ENCODE measurements at places on chromosomes 3 and 15. TPM values are rescaled to one million over a fixed set of nuclear protein-coding genes. Genes with fewer than 3 reads are reported as not detected.
A peak's percentile ranks its signal among the peaks of the same experiment; 100 is the strongest.

- peak; percentile 89 for DNase-seq
Measured at GRCh38 chr3:38154625-38155255, 10.6 kb upstream of the OXSR1 start.

GRCh38 chr15:71273731-71274447 lies 158.6 kb downstream of the THSD4 start:
- no peak for DNase-seq

DNA sequence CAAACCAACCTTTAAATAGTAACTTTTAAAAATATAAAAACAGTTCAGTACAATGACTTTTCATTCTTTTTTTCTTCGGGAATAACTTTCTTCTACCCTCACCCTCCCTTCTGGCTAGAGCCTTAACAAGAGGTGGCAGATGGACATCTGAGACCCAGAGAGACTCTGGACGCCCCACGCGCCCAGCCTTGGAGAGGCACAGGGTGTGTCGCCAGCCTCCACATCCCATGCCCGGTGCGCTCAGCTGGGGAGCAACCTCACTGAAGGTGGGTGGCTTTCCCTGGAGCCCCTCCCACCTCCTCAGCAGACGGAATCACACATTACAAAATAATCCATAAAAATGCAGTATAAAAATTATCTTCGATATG lies 49.5 kb downstream of the TLE3 start:
- no peak for DNase-seq

DNA sequence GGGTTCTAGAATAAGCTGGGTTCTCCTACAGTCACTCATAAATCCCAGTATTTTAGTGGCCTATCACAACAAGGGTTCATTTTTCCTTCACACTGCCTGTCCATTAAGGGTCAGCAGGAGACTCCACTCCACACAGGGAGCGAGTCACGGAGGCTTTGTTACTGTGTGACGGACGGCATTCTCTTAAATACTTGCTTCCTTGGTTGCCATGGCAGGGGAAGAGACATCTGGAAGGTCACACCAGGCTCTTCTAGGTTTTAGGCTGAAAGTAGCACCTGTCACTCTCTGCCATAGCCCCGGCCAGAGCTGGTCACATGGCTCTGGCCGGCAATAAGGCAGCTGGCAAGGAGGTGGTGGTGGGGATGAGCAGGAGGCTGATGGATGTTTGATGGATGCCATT lies 89.4 kb upstream of the ANKRD34C start:
- no peak for DNase-seq

FGF7 gene
- polyA plus RNA-seq = not detected

GRCh38 chr15:74541494-74542165 lies 610 bp downstream of the ARID3B start:
- DNase-seq = no peak

GRCh38 chr3:133377396-133377795 lies 22.5 kb upstream of the BFSP2 start:
- no peak for DNase-seq

DNA sequence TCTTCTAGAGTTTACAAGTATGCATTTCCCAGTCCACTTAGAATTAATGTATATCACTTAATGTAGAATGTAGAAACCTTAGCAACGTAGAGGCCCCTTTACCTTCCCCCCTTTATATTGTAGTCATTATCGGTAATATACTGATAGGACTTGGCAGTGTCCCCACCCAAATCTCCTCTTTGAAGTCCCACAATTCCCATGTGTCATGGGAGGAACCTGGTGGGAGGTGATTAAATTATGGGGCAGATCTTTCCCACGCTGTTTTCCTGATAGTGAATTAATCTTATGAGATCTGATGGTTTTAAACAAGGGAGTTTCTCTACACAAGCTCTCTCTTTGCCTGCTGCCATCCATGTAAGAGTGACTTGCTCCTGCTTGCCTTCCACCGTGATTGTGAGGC lies 31.0 kb downstream of the ARL8B start:
- no peak for DNase-seq

DNA sequence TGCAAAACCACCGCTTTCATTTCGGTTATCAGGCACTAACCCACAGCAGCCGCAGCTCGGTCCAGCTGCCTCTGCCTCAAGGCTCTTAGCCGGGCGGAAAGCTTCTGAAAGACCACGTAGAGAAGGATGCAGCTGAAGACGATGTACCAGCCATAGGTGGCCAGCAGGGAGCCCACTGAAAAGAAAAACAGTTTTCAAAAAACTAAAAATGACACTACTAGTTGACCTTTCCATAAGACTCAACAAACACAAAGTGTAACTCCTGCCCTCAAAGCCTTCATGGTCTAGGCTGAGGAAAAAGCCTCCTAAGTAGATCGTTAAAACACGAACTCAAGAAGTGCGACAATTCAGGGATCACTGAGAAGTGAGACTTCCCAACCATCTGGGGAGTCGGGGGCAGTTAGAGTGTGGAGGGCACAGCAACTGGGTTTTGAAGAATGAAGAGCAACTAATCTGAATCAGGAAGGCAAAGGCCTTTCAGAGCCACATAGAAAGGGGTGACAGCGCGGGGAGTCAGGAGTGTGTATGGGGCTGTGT lies 716 bp downstream of the SELENOS start:
- DNase-seq = no peak

DNA sequence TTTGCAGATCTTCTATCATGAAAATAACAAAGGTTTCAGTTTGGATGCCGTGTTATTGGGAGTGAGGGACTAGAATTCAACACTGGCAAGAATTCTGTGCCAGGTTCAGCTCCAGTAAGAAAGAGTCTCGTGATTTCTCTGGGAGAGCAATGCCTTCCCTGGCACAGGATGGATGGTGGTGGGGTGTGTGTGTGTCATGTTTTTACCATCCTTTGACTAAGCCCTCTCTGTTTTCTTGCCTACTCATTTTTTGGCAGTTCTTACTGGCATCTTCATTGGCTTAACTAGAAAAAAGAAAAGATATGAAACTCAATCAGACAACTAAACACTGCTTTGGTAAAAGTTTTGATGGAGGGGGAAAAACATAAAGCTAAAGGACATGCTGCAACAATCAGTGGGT lies 86.6 kb downstream of the FMN1 start:
- no peak for DNase-seq

RARRES1 gene
- not detected for polyA plus RNA-seq

RBPMS2 gene
- polyA plus RNA-seq = not detected

- no peak for DNase-seq
Measured at GRCh38 chr3:128319107-128319506, 147.6 kb downstream of the DNAJB8 start.

GRCh38 chr15:96766366-96766765 lies 435.9 kb downstream of the NR2F2 start:
- DNase-seq = no peak

DNA sequence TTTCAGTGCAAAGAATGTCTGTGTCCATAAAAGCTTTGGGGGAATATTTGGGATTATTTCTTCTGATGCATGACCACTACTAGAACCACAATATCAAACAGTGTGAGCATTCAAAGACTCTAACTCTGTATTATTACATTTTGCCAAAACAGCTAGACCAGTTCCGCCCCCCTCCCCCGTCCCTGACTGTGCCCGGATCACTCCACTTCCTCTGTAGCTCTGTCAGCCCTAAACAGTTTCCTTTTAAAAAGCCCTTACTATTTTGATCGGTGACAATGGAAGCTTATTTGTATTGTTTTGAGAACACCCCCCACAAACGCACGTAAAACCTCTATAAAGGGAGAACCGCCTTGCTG lies 36.6 kb upstream of the EPHB3 start:
- DNase-seq = no peak

DNA sequence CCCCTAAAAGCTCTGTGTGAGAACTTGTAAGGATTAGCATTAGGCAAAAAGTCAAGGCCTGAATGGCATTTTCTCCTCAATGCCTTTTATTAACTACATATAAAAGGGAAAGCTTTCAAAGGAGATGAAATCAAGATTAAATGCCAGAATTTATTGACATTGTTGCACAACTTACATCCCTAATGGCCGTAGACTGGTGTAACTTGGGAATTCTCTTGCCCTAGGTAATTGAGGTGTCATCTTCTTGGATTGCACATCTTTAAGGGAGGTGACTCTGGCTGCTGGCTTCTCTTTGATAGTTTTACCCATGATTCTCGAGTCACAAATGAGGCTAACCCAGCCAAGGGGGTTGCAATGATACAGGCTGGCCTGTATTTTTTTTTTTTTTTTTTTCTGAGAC lies 249.1 kb downstream of the TBL1XR1 start:
- no peak for DNase-seq

GRCh38 chr3:44109771-44110361 lies 131.8 kb upstream of the TOPAZ1 start:
- no peak for DNase-seq

GRCh38 chr3:25088284-25088683 lies 339.8 kb upstream of the RARB start:
- no peak for DNase-seq

DNA sequence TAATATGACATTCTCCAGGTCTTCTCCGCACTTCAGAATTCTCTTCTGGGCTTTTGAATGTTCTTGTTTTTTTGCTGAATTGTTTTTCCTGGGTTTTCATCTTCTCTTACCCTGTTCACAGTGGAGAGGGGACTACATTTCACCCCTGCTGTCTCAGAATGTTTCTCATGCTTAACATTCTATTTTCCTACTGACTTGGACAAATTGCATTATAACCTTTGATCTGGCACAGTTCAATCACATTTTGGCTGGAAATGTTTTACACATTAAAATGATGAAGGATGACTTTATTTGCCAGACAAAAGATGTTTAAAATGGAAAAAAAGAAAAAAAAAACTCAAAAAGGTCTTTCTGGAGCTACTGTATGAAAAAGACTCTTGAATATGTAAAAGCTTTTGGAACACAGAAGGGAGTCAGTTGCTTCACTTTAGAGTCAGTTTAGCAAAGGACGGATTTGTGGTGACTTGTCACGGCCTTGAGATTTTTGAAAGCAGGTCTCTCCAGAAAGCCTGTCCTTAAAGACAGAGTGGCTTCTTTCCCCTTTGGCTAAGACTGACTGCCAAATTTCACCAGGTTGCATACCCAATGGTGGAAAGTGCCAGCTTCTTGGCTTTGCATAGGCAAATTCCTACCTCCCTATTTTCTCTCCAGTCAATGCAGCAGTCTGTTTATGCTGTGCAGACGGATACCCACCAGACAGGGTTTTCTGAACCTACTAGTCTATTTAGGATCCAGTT lies 401.0 kb upstream of the TBL1XR1 start:
- no peak for DNase-seq

DNA sequence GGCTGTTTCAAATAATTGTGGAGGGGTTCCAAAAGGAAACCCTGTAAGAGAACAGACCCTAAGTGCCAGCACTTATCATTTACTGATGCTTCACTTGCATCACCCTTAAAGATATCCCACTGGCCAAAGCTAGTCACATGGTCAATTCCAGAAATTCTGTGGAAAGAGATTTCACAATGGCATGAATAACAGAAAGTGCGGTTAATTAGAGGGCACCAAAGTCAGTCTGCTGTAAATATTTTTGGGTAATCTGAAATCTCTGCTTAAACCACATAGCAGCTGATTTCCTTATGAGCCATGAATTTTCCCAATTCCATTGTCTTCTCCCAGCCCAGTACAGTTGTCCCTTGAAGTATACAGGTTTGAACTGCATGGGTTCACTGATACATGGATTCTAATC lies 346.1 kb downstream of the SI start:
- no peak for DNase-seq

DNA sequence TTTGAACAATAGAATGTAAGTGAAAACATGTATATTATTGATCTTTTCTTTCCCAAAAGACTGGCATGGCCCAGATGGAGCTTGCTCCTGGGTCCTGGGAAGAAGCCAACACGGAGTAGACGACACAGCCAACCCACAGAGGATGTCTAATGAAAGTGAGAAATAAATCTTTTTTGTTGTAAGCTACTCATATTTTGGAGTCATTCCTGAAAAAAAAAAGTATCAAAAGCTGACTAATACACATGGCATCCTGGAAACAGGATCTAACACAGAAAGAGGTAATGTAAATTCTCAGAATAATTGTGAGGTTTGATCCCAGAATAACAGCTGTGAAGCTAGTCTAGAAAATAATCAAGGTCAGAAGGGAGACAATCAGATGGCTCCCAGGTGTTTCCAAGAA lies 12.6 kb upstream of the FRMD5 start:
- DNase-seq = peak; percentile 46

MKRN3 gene
- not detected for polyA plus RNA-seq

DNA sequence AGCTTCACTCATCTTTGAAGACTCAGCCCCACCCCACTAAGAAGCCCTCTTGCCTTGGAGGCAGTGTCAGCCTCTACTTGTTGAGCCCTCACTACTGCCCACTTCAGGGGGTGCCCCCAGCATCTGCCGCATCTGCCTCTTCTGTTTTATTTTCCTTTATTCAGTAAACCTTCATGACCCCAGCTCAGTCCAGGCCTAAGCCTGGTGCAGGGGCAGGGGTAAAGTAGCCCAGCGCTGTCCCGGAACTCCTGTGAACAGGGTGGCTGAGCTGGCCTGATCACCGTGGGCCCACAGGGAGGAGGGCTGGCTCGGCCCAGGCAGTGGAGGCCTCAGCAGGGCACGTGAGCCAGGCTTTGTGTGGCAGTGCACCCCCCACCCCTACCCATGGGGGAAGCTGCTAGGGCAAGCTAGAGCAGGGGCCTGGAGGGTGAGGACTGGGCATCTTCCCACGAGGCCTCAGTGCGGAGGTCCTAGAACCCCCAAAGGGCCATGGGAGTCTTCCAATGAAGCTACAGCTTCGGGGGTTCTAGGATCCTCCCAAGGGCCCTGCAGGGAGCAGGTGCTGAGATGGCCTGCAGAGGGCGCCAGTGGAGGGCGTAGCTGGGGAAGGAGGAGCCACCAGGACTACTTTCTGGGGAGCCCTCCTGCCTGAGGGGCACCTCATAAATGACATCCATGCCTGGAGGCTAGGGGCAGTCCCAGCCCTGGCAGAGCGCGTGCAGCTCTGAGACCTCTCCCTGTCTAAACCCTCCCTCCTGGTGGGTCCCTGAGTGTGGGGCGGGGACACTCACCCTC lies 36.0 kb downstream of the TSPAN3 start:
- DNase-seq = no peak

CFAP100 gene
- not detected for polyA plus RNA-seq
